Activated B cell treated with CpG ODN at 0.5 μM for 24 hours (primary cell): ENCODE measurements at places on chromosomes 11 and 22. TPM values are rescaled to one million over a fixed set of nuclear protein-coding genes. Genes with fewer than 3 reads are reported as not detected.

HTR3B gene
- total RNA-seq, result 0.10 and 0.22 TPM in 2 replicates

OVCH2 gene
- not detected in 2 replicates for total RNA-seq

CASP5 gene
- 0.32 TPM in 1 of 2 replicates, not detected in the other for total RNA-seq

DLG2 gene
- 2.3 and 2.7 TPM in 2 replicates for total RNA-seq

RIC3 gene
- total RNA-seq, result 44.3 and 52.8 TPM in 2 replicates

KCNJ5 gene
- not detected in 2 replicates for total RNA-seq

OR8D4 gene
- not detected in 2 replicates for total RNA-seq

DNA sequence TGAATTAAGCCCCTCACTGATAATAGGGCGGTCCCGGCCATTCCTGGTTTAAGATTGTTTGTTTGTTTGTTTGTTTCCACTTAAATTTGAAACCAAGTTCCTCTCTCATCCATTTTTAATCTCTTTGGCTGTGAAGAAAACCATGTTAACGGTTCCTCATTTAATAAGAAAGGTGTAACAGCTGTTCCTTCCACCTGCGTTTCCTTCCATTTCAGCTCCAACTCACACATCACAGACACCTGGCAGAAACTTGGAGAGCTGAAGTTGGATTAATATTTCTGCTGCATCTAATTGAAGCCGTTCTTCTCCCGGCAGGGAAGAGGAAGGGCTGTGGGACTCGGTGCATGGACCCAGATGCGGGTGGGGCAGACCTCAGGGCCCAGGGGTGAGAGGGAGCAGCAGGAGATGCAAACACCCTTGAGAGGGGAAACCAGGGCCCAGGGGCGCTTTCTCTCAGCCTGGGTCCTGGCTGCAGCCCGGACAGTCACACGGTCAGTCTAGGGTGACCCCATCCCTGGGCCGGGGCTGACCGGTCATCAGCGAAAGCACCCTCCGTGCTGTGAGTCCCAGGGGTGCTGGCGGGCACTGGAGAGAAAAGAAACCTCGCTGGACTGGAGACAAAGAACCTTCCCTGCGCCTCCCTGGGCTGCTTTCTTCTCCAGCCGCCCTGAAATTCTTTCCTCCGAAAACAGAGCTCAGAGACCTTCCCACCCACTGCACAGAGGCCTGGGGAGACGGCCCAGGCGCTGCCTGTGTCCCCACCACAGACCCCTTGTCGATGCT is 242.0 kb downstream of the BRD1 start:
- H3K36me3 ChIP-seq, result peaks cover 10% of the 10 kb centered on the region
- H3K4me1 ChIP-seq, result peaks cover 5% of the 10 kb centered on the region
- peak; percentile 2 for DNase-seq
- no peak overlapping the region for H3K27ac ChIP-seq
- no peak overlapping the region for H3K4me3 ChIP-seq

DNA sequence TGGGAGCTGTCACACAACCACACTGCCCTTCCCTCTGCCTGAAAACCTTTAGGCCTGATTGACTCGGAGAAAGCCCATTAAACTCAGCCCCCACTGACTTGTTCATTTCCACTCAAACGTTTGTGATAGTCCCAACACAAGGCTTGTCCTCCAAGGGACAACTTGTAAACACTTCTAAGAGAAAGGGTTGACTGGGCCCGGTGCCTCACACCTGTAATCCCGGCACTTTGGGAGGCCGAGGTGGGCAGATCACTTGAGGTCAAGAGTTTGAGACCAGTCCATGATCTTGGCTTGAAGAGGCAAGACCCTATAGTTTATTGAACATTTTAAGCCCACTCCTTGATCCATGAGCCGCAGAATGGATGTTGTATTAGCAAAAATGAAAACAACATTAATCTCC is 63.3 kb upstream of the PRODH start:
- H3K36me3 ChIP-seq, result no peaks in the 10 kb centered on the region
- no peak for DNase-seq
- H3K27ac ChIP-seq, result no peak overlapping the region
- peaks cover 35% of the 10 kb centered on the region for H3K27me3 ChIP-seq
- H3K4me3 ChIP-seq, result no peak overlapping the region
- no peaks in the 10 kb centered on the region for H3K4me1 ChIP-seq

- H3K27me3 ChIP-seq, result no peaks in the 10 kb centered on the region
- no peak overlapping the region for H3K27ac ChIP-seq
- no peak for DNase-seq
- no peak overlapping the region for H3K4me3 ChIP-seq
- H3K4me1 ChIP-seq, result no peaks in the 10 kb centered on the region
Measured at GRCh38 chr11:60869451-60869825, 2.1 kb downstream of the ZP1 start.

DNA sequence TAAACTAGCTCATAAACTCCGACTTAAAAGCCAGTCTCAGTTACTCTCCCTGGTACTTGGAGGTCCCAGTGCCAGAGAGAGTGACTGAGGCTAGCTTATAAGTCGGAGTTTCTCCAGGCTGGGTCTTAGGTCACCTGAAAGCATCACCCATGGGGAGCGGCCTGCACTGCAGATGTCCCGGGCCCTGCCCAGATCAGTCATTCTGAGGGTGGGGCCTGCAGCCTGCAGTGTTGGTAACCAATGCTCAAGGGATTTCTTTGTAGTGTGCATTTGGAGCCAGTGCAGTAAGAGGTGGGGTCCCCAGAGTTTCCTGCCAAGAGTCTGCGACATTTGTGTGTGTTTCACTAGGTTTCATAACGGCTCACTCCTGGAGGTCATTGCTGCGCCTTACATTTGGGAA is 14.8 kb downstream of the TAB1 start:
- DNase-seq, result no peak
- H3K4me3 ChIP-seq, result no peak overlapping the region
- no peak overlapping the region for H3K27ac ChIP-seq
- peaks cover 45% of the 10 kb centered on the region for H3K36me3 ChIP-seq

- DNase-seq, result no peak
- H3K36me3 ChIP-seq, result no peaks in the 10 kb centered on the region
- peaks cover 4% of the 10 kb centered on the region for H3K27me3 ChIP-seq
Measured at GRCh38 chr11:33005175-33005574, 10.5 kb upstream of the DEPDC7 start.

DNA sequence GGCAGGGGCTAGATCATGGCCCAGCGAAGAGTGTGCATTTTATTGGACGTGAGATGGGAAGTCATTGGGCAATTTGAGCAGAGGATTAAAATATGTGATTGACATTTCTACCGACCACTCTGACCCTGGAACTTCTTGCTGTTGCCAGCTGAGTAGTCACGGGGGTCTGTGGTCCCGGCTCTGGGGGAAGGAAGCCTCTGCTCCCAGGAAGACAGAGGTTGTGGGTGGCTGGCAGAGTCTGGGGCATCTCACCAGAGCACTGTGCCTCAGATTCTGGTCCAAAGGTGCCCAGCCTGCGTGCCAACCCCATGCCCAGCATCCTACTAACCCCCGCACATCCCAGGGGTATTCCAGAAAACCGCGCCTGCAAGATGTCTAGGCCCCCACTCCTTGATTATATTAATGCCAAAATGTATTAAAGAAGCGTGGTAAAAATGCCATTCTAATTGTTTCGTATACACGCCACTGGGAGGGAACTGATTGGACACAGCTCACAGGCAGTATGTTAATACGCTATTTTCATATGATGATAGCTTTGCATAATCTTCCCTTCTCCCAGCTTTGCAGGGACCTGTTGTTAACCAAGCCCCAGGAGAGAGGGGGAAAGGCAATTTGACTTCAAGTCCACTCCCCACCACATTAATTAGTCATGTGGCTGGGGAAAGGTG is 25.3 kb upstream of the LMO1 start:
- H3K27ac ChIP-seq, result no peak overlapping the region
- no peaks in the 10 kb centered on the region for H3K36me3 ChIP-seq
- no peaks in the 10 kb centered on the region for H3K4me1 ChIP-seq
- peaks cover 6% of the 10 kb centered on the region for H3K27me3 ChIP-seq

DNA sequence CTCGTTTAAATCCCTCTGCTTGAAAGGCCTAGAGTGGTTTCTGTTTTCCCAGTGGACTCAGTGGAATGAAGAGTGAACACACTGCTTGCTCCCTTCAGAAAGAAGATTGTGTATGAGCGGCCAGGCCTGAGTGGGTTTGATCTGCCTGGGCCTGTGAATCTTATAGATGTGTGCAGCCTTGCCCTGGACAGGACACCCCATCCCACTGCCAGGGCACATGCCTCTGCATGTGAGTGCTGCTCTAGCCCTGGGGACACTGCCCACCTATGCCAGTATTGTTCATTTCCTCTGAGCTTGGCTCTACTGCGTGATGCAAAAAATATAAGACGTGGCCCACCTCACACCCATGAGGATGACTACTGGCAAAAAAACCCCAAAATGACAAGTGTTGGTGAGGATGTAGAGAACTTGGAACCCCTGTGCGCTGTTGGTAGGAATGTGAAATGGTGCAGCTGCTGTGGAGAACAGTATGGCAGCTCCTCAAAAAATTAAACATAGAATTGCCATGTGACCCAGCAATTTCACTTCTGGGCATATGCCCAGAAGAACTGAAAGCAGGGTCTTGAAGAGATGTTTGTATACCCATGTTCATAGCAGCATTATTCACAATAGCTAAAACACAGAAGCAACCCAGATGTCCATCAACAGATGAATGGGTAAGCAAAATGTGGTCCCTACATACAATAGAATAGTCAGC is 27.3 kb upstream of the NECTIN1 start:
- peaks cover 9% of the 10 kb centered on the region for H3K27me3 ChIP-seq
- no peak overlapping the region for H3K4me3 ChIP-seq
- no peak for DNase-seq
- peaks cover 27% of the 10 kb centered on the region for H3K4me1 ChIP-seq
- H3K36me3 ChIP-seq, result no peaks in the 10 kb centered on the region

DNA sequence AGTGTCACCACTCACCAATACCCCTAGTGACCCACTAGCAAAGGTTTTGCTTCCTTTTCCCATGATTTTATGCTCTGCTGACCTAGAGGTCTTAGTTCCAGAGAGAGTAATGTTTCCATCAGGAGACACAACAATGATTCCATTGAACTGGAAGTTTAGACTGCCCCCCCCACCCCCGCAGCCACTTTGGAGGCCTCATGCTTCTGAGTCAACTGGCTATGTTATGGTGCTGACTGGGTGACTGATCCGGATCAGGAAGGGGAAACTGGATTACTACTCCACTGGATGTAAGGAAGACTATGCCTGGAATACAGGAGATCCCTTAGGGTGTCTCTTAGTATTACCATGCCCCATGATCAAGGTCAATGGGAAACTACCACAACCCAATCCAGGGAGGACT is 633.6 kb downstream of the OPCML start:
- H3K4me3 ChIP-seq, result no peak overlapping the region
- no peak overlapping the region for H3K27ac ChIP-seq
- no peaks in the 10 kb centered on the region for H3K27me3 ChIP-seq
- no peaks in the 10 kb centered on the region for H3K36me3 ChIP-seq
- DNase-seq, result no peak
- no peaks in the 10 kb centered on the region for H3K4me1 ChIP-seq

- no peaks in the 10 kb centered on the region for H3K27me3 ChIP-seq
- DNase-seq, result no peak
- no peak overlapping the region for H3K4me3 ChIP-seq
- H3K27ac ChIP-seq, result no peak overlapping the region
- H3K4me1 ChIP-seq, result no peaks in the 10 kb centered on the region
Measured at GRCh38 chr11:83427501-83427900, 141.3 kb upstream of the CCDC90B start.

DNA sequence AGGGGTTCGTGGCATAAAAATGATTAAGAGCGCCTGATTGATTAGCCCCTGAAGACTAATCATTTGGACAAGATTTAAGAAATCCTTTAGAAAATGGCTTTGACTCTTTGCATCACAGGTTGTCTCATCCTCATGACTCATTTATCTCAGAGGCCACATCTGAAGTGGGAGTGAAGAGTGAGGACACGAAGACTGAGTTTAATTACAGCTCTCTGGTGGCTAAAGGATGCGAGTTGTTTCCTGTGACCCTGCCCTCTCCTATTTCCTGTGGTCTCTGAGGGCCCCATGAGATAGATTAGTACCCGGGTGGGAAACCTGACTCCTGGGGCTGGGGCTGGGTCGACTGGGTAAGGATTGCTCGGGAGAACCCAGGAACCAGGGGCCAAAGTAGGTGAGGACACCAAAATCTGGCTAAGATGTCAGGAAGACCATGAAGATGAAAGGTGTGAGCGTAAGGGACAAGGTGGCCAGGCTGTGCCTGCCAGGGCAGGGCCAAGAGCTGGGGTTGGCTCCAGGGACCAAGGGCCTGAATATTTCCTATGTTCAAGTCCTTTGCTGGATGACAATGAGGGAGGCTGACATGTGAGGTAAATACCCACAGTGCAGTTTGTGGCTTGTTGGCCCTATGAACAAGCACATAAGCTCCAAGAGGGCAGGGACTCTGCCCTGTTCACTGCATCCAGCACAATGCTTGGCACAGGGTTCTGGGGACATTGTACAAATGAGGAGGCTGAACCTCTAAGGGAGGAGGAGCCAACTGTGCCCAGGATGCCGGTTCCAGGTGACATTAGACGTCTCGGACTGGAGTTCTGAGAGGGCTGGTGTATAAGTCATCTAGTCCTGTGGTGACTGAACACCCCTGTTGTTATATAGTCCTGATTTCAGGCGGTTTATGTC is 3.6 kb downstream of the OTOG start:
- no peak overlapping the region for H3K4me3 ChIP-seq
